ENCODE measurements at places on chromosomes 1 and 21.
A peak's percentile ranks its signal among the peaks of the same experiment; 100 is the strongest.

DNA sequence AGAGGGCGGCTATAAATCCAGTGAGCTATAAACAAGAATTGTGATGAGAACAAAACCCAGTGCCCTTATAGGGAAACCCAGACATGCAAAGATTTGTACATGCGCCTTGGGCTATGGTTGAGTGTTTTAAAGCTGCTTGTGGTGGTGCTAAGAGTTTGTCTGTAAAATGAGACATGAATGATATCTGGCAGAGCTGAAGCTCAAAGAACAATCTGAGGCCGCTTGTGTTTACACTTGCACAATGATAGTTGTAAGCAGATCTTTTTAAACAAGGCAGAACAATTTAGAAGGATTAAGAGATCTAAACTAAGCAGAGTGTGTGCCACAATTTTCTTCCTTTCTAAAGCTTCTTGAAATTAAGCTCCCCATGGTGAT, 80.4 kb upstream of the ADAMTS5 start:
- no peak for DNase-seq

DNA sequence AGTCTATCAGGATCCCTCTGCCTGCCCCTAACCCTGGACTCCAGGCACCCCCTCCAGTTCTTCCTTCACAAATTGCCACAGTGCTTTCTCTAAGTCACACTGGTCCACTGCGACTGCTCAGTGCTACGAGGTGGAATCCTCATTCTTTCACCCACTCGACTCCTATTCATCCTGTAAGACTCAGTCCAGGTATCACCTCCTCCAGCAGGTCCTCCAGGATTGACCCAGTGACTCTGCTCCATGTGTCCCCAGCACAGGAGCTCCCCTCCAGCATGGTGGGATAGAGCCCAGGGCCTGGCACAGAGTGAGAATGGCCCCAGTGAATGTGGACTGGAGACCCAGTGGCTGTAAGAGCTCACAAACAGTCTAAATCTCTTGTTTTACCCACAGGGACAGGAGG, 45.5 kb upstream of the WNT4 start:
- no peak for DNase-seq

DNA sequence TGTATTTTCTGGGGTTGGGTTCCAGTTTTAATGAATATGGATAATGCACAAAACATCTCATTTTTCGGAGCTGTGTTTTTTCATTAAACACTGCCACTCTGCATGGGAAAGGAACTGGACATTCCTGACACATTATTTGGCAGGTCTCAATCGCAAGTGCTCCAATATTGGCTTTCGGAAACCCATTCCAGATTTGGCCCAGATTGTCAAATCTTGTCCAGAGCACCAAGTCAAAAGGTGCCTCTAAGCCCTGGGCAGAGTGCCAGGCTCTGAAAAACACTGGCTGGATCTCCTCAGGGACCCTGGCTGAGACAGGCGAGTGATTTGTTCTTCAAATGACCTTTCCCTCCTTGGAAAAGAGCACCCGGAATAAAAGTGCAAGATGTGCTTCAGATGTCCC, 68.4 kb upstream of the MRPS6 start:
- DNase-seq: no peak

GRCh38 chr1:62013264-62013663, 181.4 kb upstream of the L1TD1 start:
- no peak for DNase-seq

DNA sequence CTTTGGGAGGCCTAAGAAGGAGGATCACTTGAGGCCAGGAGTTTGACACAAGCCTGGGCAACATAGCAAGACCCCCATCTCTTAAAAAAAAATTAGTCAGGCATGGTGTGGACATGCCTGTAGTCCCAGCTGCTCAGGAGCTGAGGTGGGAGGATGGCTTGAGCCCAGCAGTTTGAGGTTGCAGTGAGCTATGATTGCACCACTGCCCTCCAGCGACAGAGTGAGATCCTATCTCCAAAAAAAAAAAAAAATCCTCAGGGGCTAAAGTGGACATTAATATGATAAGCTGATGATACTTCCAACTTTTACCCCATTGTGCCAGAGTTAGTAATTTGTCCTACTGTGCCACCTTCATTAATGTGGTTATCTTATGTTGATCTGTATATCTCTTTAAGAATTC, 327.8 kb upstream of the FMN2 start:
- no peak for DNase-seq

DNA sequence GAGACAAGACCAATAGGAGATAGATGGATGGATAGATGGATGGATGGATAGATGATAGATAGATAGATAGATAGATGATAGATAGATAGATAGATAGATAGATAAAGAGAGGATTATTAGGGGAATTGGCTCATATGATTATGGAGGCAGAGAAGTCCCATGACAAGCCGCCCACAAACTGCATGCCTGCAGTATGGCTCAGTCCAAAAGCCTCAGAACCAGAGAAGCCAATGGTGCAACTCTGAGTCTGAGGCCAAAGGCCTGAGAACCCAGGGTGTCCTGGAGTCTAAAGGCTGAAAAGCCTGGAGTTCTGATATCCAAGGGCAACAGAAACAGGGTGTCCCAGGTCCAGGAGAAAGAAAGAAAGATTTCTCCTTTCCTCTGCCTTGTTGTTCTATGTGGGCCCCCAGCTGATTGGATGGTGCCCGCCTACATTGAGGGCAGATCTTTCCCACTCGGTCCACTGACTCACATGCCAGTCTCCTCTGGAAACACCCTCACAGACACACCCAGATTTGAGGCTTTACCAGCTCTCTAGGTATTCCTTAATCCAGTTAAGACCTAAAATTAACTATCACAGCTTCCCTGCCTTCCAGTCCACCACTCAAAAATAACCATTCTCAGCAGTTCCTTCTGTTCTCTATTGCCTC, 39.6 kb upstream of the IRF2BP2 start:
- no peak for DNase-seq

DNA sequence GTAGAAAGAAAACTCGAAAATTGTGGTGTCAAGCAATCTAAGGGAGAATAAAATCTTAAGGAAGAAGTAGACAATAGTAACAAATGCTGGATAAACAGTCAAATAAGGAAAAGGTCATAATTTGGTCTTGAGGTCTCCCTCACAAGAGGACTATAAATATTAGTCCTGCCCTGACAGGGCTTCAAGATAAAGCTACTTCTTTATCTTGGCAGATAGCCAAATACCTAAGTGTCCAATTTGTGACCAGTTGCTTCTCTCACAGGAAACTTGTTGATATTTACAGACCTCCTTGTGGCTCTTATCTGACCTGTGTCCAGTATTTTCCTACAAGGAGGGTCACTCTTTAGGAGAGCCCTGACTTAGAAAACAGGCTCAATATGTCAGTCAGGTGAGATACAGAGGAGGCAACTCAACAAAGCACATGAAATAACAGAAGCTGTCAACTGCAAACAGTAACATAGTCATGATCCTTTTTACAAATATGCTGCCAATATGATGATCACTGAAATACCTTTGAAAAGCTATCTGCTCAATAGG, 88.8 kb downstream of the TNNI3K start:
- DNase-seq: no peak

DNA sequence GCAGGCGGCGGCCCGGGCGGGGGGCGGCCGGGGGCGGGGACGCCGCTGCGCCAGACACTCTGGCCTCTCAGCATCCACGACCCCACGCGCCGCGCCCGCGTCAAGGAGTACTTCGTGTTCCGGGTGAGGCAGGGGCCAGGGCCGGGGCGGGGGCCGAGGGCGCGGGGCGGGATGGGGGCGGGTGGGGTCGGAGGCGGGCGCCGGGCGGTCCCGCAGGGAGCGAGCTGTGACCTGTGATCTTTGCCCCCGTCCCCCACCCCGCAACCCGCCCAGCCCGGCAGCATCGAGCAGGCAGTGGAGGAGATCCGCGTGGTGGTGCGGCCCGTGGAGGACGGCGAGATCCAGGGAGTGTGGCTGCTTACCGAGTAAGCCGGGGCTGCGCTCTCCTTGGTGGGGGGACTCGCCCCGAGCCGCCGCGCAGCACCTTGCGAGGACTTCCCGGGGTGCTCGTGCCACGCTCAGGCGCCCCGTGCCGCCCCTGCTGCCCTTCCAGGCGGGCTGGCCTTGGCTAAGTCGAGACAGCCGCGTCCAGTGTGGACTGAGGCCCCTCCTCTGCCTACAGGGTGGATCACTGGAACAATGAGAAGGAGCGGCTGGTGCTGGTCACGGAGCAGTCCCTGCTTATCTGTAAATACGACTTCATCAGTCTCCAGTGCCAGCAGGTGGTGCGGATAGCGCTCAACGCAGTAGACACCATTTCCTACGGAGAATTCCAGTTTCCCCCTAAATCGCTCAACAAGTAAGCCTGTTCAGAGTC, 514 bp downstream of the TPRG1L start:
- peak; percentile 22 for DNase-seq

GRCh38 chr1:69673321-69673720, 105.6 kb downstream of the LRRC7 start:
- no peak for DNase-seq

GRCh38 chr1:186194107-186194756, 180.8 kb downstream of the TPR start:
- DNase-seq: no peak

DNA sequence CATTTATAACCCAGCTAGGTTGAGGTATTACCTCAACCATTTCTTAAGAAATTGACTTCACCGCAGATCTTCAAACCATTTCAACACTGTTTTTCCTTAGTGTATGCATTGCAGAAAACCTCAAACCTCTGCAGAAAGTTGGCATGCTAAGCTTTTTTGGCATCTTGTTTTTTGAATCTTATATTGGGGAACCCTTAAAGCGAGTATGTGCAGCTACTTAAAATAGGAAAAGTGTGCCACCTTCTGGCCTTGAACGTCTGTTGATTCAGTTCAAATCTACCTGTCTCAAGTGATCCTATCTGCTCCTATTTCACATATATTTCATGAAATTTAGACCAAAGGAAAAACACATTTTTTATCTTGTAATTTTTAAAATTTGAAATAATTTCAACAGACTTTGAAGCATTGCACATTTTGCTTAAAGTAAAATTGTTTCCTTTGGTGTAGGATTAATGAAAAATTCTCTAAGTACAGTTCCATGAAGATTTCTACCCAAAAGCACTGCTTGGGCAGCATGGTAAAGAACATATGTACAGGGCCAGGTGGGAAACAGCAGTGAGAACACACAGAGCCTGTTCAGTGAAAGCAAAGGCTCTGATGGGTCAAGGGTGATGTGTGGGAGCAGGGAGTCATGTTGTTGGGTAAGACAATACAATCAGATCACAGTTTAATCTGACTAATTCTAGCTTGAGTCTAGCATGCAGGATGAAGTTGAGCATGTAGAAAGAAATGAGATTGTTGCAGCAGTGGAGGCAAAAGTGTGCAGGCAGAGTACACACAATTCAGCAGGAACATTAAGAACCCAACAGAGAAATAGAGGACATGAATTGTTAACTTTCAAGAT, 17.2 kb downstream of the HENMT1 start:
- no peak for DNase-seq

GRCh38 chr21:32055305-32055704, 182.5 kb downstream of the HUNK start:
- DNase-seq: no peak

GRCh38 chr1:10528066-10529014, 53.6 kb downstream of the PEX14 start:
- DNase-seq: no peak

DNA sequence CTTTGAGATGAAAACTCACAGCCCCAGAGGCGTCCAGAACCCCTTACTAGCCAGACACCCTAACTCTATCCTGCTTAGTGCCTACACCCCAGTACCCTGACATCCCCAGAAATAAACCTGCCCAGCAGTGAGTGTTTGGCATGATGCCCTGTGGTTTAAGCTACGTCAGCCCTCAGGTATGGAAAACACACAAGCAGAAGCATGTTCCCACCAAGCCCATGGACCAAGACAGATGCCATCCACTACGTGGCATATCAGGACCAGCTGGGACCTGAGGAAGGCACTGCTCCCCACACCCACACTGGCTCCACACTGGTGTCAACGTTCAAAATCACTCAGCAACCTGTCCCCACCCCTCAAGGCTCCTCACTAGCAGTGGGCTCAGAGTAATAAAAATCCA, 116.4 kb downstream of the SYT2 start:
- DNase-seq: no peak

DNA sequence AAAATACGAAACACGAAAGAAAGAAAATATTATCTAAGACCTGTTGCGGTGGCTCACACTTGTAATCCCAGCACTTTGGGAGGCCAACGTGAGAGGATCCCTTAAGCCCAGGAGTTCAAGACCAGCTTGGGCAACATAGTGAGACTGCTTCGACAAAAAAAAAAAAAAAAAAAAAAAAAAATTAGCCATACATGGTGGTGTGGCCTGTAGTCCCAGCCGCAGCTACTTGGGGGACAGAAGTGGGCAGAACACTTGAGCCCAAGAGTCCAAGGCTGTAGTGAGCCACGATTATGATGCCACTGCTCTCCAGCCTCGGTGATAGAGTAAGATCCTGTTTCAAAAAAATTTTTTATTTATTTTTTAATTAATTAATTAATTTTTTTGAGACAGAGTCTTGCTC, 1.5 kb upstream of the RAB13 start:
- no peak for DNase-seq

GRCh38 chr1:164712131-164713036, 153.4 kb downstream of the PBX1 start:
- DNase-seq: no peak

GRCh38 chr1:207831517-207832327, 79.2 kb downstream of the CD34 start:
- DNase-seq: peak; percentile 74
